ENCODE measurements at places on chromosomes 11 and 22.

GRCh38 chr22:29079218-29079901 is 6.5 kb downstream of the KREMEN1 start:
- DNase-seq: no peak

GRCh38 chr22:44288913-44289312 is 23.8 kb downstream of the SHISAL1 start:
- no peak for DNase-seq

DNA sequence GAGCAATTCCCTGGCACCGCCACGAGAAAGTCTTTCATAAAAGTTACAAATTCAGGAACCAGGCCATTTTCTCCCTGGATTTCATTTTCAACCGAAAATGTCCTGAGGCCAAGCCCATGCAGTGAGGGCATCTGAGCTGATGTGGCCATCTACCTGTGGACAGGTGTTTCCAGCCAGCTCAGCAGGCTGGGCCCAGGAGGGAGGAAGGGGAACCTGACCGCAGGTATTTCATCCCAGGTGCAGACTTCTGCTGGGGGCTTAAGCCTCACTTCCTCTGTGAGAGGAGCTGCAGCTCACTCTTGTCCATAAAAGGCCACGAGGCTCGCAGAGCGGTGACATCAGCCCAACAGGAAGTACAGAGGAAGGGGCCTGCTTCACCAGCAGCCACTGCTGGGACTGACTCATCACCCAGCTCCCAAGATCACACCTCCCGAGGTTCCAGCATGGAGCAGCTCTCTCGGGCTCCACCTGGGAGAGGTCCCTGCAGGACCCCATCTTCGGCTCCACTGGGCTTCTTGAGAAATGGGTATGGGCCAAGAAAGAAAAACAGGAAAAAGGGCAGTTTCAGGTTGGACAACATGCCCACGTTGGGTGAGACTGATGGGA is 56.4 kb downstream of the MYH9 start:
- peak; percentile 79 for DNase-seq

- no peak for DNase-seq
Measured at GRCh38 chr11:132429685-132430084, 1059.3 kb downstream of the NTM start.

DNA sequence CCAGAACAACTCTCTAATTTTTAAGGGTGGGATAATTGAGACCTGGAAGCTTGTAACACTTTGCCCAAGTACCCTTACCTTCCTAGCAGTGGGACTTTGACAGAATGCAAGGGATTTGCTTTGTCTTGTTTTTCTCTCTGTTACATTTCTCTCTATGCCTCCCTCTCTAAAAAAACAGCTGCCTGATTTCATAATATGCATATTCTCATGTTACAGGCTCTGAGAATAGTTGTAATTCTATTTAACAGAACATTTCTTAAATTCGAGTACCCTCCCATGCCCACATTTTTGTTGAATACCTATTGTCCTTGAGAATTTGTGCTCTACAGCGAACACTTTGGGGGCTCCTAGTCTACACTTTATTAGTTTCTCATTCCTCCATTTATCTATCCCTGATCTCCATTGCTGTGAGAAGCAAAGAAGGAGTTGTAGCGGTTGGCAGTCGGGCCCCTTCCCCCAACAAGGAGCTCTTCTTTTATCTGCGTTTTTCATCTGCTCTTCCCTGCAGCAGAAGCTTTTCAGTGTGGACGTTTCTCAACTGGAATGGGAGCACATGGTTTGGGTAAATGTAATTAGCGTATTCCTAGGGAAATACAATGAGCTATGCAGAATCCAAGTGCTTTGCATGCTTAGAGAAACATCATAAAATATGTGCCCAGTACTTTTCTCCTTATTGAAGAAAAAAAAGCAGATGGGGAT is 117.7 kb upstream of the CCDC90B start:
- DNase-seq: no peak

DNA sequence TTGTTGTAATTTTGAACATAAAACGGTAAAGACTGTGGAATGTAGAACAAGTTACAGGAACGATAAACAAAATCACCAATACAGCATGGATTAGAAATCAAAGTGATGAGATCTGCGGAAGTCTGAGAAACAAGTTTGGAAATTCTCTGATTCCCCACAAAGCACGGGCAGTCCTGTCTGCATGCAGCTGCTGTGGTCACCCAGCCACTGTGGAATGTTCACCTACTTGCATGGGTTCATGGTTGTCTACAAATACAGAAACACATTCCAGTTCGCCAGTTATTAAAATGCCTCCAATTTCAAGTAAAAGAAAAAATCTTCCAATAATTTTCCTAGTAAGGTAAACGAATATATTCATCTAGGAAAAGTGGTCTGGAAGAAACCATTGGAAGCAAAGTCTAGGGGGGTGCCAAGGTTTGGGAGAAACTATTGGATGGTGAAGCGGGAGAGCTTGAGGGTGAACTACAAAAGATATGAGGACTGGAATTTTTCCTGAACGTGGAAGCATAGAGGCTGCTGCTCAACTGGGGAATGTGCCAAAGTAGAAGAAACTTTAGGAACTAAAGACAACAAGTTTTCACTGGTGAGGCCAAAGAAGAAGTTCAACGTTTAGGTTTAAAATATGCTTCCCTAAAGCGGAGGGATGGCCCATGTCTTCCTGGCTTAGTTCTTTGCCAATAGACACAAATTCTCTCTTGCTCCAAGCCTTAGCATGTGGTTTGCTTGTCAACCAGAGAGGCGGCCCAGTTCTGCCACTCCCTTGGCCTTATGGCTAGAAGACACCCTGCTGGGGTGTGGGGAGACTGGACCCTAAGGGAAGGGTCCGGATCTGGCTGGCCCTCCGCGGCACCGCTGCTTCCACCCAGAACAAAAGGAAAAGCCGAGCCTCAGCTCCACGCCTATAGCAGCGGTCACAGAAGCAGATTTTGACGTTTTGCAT is 70.2 kb downstream of the CTTN start:
- no peak for DNase-seq

DNA sequence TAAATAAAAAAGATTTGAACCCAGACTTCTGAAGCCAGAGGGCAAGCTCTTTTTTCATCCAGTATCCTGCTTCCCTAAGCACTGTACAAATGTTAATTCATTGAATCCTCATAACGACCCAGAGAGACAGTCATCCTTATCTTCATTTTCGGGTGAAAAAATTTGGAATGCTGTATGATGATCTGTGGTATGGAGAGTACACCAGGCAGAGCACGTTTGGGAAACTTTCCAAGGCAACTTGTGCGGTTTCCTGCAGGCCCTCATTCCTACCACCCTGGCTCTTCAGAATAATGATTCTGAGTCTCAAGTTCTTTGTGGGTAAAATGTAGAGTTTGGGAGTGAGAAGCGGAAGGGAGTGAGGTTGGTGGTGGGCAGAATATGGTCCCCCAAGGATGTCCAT is 177.9 kb upstream of the CADM1 start:
- DNase-seq: no peak

DNA sequence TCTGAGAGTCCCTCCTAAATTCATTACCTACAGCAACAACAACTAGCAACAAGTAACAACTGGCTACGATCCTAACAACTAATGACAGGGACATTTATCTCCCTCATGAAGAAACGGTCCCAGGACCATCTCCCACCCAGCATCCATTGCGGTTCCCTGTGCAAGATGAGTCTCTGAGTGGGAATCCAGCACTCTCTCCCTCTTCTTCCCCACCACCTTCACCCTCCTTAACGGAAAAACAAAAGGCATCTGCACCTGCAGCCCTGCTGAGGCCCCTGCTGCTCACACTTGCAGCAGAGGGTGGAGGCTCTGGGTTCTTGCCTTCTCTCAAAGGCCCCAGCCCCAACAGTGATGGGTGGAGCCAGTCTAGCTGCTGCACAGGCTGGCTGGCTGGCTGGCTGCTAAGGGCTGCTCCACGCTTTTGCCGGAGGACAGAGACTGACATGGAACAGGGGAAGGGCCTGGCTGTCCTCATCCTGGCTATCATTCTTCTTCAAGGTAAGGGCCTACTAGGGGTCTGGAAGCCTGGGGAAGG is at the start of gene CD3G:
TSS of gene CD3G (plus strand) at position 364 of the 535 bp plus-strand sequence. CDS start at position 444, 80 bp downstream.
- DNase-seq: peak; percentile 71

GRCh38 chr11:130514851-130515250 is 66.4 kb downstream of the ADAMTS15 start:
- no peak for DNase-seq

GRCh38 chr22:23034621-23035556 is 35.4 kb upstream of the GNAZ start:
- no peak for DNase-seq

DNA sequence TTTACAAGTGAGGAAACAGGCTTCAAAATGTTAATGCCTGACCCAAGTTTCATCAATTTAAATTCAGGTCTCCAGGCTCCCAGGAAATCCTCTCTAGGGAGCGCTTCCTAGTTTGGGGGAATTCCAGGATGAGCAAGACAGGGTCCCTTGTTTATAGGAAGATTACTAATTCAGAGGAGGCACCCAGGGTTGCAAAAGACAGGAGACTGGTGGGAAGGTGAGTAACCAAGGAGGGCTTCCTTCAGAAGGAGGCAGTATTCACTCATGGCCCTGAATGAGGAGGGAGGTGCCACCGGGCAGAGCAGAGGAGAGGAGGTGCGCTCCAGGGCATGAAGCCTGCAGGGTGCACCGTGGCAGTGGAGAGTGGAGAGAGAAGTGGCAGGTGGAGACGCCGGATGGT is 1.6 kb downstream of the TMEM132A start:
- no peak for DNase-seq

DNA sequence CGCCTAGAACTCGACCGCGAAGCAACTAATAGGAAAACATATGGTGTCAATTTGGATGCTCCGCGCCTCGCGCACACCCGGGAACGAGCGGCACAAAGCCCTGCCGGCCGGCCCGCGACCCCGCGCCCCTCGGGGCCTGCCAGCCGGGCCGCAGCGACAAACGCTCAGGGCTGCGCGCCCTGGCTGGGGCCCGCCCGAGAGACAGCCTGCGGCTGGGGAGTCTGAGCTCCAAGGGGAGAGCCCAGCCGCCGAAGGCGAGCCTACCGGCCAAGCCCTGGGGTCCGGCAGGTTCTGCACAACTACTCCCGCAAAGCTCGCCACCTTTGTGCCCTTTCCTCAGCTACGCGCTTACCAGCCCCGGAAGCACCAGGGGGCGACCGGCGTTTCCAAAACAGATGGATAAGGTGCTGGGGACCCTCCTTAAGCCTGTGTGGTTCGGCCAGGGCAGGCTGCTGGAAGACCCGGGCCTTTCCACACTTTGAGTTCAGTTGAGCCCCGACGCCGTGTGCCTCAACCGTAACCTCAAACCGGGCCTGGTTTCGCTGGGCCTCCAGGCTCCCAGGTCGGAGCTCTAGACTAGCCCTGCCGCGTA is 6.0 kb downstream of the PAX6 start:
- DNase-seq: no peak

DNA sequence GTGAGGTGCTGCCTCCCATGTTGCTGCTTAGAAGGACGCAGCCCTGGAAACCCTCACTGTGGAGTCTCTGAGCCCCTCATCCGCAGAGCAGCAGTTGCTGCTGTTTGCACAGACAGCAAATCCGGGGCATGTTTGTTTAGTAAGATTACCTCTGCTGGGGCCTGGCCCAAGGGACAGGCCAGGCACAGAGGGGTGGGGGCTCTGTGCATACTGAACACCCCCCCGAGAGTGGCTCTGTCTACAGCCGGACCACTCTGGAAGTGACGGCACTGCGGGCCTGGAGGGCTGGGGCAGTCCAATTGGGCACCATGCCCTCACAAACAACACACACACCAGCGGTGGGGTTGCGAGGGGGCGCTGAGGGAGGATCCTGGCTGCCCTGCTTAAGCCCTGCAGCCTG is 22.9 kb upstream of the CCDC188 start:
- no peak for DNase-seq

GRCh38 chr22:25120093-25120561 is 79.5 kb upstream of the CRYBB3 start:
- DNase-seq: no peak

DNA sequence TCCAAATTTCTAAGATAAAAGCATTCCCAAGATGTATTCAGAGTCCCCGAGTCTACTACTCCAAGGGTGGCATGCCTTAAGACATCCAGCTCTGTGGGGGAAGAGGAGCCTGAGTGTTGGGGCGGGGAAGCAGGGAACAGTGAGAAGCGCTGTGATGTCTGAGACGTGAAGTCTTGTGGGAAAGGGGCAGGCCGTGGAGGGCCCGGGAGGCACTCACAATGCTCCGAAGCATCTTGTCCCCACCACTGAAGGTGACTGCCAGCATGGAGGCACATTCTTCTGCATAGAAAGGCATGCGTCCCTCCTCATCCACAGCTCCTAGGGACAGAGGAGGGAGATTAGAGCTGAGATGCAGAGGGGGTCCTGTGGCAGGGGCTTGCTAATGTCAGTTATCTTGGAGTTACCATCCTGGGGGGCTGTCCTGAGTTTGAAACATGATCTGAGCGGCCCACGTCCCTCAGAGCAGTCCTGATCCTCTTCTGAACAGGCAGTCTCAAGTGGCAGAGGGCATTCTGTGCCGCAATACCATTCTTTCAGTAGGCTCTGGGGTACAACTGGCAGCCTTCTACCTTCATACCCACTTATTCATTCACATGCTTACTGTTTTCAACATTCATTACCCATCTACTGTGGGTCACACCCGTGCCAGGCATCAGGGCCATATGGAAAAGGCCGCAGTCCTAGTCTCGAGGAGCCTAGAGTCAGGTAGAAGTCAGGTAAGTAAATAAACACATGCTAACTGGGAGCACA is 8.7 kb downstream of the PCSK7 start:
- no peak for DNase-seq

Measured in central memory CD4-positive, alpha-beta T cell (primary cell).